ENCODE measurements at places on chromosomes 7 and 10.

DNA sequence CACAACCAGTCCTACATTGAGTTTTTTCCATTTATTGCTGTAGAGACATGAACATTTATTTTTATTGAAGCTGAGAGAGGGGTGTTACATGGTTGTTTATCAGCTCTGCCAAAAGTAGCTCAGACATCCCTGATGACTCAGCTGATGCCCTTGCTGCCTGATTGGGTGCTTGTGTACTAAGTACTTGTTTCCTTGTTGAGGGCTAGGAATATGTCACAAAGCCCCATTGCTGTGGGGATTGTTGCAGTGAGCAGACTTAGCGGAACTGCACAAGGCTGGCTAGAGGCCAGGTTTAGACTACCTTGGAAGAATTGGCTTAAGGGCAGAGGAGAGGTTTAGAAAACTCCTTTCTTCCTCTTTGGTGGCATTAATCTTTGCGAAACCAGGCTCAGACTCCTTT is 110.6 kb downstream of the AUTS2 start:
- no peak for DNase-seq

DNA sequence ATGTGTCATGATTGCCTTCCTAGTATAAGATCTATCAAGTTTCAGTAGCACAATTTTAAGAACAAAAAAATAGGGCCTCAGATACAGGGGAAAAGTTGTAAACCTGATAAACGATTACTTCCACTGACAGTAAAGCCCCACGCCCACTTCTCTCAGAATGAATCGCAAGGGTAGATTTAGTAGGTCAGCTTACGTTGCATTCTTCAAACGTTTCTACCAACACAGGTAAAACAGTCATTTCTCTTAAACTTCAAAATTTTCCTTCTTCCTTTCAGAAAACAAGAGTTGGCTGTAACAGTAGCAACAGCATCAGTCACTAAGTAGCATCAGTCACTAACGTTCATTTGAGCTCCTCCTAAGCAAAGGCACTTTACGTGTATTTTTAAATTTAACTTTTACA is 221.5 kb downstream of the ADAM12 start:
- DNase-seq: no peak

- DNase-seq: no peak
Measured at GRCh38 chr7:28955718-28956607, 2.2 kb downstream of the TRIL start.

- DNase-seq: no peak
Measured at GRCh38 chr7:113945018-113945938, 26.5 kb upstream of the PPP1R3A start.

- DNase-seq: no peak
Measured at GRCh38 chr7:101160910-101161309, 4.5 kb downstream of the VGF start.

GRCh38 chr10:86286236-86287109 is 80.1 kb downstream of the GRID1 start:
- DNase-seq: no peak

DNA sequence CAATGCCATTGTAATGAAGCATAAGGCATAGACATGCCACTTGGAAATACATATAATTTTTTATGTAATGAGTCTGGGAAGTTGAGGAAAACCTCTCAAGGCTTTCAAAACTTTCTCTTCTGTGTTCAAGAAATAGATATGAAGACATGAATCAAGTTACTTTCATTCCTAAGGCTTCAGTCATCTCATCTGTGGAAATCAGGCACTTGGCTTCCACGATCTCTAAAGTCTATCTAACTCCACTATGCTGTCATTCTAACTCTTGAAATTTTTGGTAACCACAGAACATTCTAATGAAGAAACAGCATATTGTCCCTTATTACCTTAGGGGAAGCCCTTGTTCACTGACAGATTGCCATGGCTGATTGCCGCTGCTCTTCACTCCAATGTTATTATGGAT is 242.6 kb downstream of the CNTNAP2 start:
- DNase-seq: no peak

DNA sequence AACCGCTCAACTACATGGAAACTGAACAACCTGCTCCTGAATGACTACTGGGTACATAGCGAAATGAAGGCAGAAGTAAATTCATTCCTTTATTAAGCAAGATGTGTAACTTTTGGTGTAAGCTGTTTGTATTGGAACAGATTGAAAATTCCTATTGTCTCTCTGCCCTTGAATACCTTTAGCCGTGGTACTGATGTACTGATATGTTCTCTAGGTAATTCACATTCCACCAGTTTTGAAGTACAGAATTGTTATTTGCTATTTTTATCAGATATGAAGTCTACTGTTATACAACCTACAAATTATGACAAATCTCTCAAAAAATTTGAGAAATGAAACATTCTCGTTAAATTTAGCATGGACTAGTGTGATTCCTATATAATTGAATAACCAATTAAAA is 17.7 kb downstream of the ZMYND11 start:
- no peak for DNase-seq

DNA sequence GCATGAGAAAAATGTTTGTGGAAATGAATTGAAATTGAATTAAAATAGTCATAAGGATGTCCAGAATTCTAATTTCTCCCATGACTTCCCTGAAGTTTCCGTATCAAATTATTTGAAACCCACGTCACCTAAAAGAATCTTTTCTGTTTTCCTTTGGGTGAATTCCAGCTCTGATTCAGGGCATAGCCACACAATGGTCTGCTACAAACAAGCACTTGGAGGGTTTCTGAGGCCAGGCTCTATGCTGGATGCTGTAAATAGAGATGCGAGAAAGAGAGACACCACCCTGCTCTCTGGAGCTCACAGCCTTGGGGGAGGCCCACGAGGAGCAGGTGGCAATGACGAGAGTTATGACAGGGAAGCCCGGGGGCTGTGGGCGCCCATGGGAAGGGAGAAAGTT is 33.6 kb downstream of the GHRHR start:
- DNase-seq: no peak

Data from activated CD4-positive, alpha-beta T cell treated with anti-CD3 and anti-CD28 coated beads, Interleukin-2, amount 50 U/mL, for 1 hour (primary cell).